SIG-M5 (cell line): ENCODE measurements at places on chromosomes 4 and X.

DNA sequence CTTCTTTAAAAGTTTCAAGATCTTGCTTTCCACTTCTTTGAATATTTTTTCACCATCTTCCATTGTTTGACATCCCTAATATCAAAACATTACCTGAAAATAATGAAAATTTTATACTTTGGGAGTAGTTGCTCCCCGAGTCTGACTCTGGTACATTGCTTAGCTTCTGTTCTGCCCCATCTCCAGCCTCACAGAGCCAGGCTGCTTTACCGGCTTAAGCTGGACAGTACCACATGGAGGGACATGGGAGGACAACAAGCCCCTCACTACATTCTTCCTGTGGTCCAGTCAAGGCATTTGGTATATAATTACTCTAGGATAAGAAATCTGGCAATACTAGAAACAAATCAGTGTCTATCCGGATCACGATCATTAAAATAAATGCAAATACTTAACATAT is 60.2 kb downstream of the UGT8 start:
- DNase-seq, result no peak

DNA sequence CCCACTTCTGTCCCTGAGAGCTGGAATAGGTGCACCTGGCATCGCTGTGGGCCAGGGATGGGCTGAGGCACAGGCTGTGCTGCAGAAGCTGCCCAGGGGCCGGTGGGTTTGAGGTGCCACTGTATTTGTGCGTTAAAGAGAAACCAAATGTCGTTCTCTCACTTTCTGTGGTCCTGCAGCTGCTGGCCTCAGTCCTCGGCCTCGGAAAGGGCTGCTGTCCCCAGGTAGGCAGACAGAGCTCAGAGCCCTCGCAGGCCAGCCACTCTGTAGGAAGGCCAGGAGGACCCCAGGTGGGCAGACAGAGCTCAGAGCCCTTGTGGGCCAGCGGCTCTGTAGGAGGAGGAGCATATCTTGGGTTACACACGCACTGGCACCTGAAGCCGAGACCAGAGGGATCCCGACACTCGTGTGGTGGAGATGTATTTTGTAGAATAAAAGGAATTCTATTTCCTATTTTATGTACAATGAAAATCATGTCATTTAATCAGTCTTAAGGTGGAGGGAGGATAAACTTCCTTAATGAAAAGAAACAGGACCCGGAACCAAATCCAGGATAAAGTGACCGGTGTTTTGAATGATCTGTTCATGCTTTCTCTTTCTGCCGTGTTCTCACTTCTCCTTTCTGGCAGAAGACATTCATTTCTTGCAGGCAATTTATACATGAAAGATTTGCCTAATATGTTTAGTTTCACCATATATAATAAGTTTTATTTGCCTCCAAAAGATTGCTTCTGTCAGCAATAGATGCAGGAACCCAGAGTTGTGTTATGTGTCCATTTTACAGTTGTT is 54.4 kb upstream of the HGFAC start:
- DNase-seq, result peak; percentile 26

- peak; percentile 16 for DNase-seq
These were observed 8.7 kb downstream of the RHOH start for GRCh38 chr4:40205259-40206198.

DNA sequence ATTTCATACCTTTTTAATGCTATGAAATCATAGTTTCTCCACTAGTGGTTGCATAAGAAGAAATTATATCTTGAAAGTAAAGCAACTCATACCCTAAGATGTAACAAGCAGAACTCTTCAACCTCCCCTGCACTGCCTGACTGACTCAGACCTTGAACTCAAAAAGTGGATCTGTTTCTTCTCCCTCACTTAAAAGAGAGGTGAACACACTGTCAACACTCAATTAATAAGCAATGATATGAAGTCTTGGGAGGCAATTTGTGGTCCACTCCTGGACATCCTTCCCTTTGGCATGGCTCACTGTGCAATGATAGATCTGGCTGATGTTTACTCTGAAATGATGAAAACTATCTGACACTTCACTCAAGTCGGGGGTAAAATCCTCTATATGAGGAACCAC is 282.0 kb upstream of the DKK2 start:
- no peak for DNase-seq

DNA sequence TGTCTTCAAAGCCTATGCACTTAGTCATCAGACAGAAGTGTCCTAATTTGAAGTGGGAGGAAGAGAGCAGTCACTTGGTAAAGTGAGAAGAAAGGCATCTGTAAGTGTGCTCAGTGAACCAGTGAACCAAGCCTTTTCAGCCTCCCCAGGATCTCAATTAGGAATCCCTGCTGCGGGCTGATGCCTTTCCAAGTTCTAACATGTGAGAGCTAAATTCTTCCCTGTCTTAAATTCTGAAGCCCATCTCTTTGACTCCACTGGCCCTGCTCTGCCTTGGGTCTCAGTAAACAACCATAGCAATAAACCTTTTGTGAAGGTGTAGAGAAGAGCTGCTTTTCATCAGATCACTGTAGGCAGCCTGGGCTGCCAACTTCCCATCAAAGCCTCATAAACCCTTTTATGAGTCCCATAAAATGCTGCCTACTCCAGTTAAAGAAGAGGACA is 701.2 kb upstream of the LCORL start:
- DNase-seq, result no peak

DNA sequence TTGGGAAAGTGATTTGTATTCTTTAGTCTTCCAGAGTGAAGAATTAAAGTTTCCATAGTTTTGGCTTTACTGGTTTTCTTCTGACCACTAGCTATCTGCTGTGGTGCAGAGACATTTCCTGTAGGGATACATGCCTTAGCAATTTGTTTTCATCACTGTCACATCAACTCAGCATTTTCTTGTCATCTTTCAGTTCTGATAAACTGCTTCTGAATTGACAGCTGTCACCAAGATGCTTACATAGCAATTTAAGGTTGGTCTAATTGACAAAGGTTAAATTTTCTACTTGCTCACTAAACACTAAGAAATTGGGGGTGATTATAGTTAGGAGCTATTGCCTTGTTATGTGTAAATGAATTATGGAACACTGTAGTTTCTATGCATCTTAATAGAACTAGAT is 232.5 kb downstream of the TEX13A start:
- DNase-seq, result no peak

DNA sequence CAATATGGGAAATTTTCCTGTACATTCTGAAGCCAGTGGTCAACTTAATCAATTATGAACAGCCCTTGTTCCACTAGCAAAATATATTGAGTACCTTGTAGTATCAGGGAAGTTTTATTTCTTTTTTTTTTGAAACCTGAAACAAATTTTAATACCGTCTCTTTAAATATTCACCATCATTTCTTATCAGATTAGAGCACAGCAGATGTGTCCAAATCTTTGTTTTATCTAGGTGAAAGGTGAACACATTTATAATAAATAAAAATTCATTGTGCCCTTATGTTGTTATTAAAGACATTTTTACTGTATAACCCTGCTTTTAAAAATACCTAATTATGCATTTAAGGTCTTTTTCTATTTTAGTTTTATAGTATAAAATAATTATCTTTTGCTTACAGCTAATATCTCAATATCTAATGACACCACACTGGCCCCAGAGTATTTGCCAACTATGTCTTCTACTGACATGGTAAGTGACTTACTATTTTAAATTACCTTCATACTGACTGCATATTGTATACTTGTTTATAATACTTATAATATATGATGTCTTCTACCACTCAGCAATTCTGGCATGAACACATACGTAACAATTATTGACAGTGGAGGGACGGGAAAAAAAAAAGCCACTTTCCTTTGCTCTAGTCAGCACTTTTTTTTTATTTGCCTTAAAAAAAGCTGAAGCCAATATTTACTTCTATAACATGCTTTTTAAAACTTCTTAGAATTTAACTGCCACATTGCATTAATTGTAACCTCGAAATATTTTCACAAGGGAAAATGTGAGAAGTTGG is 147.9 kb downstream of the SLC4A4 start:
- DNase-seq, result no peak

- no peak for DNase-seq
These were observed 336.8 kb upstream of the CLNK start for GRCh38 chr4:11021333-11021732.

GRCh38 chr4:17812801-17813200 is 2.0 kb downstream of the NCAPG start:
- DNase-seq, result no peak

DNA sequence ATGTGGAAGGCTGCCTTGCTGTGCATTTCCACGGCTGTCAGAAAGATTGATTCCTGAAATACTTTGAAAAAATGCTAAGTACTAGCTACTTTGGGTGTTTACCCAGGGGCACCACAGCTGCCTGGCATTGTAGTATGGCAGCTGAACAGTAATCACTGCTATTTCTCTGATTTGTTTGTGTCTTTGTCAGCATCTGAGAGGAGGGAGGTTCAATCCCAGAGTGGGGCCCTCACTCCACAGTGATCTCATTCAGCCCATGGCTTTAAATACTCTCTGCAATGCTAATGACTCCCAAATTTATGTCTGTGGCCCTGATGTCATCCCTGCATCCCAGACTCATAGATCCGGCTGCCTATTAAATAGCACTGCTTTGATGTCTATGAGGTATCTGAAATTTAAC is 575.3 kb upstream of the MAGEB2 start:
- no peak for DNase-seq

GRCh38 chr4:6001680-6002491 is 16.3 kb downstream of the C4orf50 start:
- no peak for DNase-seq

GRCh38 chr4:119955256-119955655 is 111.4 kb downstream of the MAD2L1 start:
- no peak for DNase-seq

- DNase-seq, result no peak
These were observed 305.4 kb downstream of the ARAP2 start for GRCh38 chr4:35938936-35939335.

DNA sequence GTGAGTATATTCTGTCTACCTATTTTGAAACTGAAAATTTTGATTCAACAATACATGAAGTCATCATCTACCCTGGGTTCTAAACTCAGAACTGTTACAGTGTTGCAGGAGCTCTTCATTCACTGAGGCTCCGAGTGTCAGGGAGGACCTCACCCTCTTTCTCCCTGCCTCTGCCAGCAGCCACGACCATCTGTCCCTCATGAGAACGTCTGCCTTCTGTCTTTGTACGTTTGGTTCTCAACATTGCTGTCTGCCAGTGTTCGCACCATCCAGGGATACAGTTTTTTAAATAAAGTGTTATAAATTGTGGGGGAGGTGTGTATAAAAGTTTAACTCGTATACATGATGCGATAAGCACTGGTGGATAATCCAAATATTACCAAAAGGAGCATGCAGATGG is 55.5 kb downstream of the TRAPPC11 start:
- DNase-seq, result no peak

DNA sequence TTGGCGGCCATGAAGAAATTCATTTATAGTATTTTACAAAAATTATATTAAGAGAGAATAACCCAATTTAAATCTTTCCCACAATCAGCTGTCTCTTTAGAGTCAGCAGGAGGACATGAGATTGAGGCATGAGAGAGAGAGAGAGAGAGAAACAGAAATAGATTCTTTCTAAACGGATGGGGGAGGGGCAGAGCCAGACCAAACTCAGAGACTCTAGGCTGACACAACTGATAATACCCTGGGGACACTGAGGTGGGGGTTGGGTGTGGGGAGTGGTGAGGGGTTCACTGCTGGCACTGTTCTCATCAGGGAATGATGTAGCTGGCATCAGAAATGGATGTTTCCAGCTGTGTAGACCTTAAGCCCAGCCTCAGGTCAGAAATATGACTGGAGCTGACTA is 20.5 kb upstream of the HOPX start:
- no peak for DNase-seq

- DNase-seq, result no peak
These were observed 69.8 kb downstream of the JADE1 start for GRCh38 chr4:128879283-128879682.
